AG04450 (cell line): ENCODE measurements at places on chromosomes 7 and 10. TPM values are rescaled to one million over a fixed set of nuclear protein-coding genes. Genes with fewer than 3 reads are reported as not detected.
A peak's percentile ranks its signal among the peaks of the same experiment; 100 is the strongest.

GRCh38 chr10:101044117-101044516 is 13.1 kb downstream of the SFXN3 start:
- DNase-seq = no peak

GRCh38 chr7:53491051-53491450 is 455.6 kb downstream of the POM121L12 start:
- no peak for DNase-seq

DNA sequence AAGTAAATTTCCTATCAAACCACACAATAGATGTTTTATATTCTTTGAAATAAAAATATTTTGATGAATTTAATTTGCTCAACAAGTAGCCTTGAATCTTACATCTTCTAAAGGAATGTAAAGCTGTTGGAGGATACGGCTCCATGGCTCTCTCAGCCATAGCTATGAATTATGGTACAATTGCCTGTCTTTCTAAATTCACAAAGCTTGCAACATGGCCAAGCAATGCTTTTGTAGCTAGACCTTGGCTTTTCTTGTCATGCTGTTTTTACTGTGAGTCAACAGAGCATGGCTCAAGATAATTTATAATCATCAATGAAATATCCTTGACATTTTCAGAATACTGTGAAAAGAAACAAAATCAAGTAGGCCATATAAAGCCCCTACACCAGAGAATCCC is 286.7 kb downstream of the CACNA2D1 start:
- DNase-seq = no peak

GRCh38 chr10:73854310-73854709 is 20.0 kb downstream of the CAMK2G start:
- no peak for DNase-seq

- DNase-seq = no peak
Observed at GRCh38 chr7:39098506-39098905, 120.8 kb downstream of the POU6F2 start.

- no peak for DNase-seq
Observed at GRCh38 chr10:117241541-117242462, 888 bp downstream of the SLC18A2 start.

- no peak for DNase-seq
Observed at GRCh38 chr10:62904281-62904875, 88.2 kb upstream of the EGR2 start.

GRCh38 chr10:61565819-61566560 is 96.7 kb upstream of the CABCOCO1 start:
- no peak for DNase-seq

DNA sequence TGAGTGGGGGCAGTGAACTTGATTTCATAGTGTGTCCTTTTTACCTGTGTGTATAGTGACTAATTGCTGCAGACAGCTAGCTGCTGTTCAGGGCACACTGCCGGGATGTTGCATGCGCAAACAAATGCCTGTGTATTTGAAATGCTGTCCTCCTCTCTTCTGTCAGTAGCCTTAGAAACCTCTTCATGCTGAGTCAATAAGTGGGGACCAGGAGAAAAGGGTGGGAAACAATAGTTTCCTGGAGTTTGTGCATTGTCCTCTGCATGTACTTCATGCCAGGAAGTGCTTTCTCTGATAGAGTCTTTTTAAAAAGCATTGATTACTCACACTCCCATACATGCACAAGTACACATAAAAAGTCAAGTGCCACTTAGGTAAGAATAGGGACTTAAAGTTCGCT is 1183.7 kb upstream of the CELF2 start:
- DNase-seq = no peak

DNA sequence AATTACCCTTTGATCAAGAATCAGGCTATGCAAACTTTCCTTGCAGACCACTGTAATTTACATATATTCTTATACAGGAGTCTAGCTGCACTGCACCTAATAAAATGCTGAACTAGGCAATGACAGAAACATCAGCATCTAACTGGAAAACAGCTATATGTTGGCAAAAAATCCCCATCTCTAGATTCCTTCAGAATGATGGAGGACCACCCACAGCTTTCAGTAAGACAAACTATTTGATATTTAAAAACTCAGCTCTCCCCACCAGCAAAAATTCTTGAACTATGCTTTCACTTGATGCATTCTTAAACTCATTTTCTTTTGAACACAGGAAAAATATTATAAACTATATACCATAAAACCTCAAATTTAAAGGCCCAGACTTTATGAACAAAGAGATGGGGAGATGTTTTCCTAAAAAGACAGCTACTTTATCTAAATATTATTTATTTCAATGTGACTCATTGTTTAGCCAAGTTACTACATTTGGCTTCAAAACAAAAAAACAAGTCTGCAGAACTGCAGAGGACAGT is 77.4 kb downstream of the SEMA3C start:
- no peak for DNase-seq

- no peak for DNase-seq
Observed at GRCh38 chr10:70879207-70879606, 9.2 kb downstream of the PCBD1 start.

GRCh38 chr10:69214666-69215131 is 5.4 kb upstream of the HKDC1 start:
- DNase-seq = no peak

- DNase-seq = no peak
Observed at GRCh38 chr7:95155965-95156364, 168.4 kb downstream of the PON1 start.

DNA sequence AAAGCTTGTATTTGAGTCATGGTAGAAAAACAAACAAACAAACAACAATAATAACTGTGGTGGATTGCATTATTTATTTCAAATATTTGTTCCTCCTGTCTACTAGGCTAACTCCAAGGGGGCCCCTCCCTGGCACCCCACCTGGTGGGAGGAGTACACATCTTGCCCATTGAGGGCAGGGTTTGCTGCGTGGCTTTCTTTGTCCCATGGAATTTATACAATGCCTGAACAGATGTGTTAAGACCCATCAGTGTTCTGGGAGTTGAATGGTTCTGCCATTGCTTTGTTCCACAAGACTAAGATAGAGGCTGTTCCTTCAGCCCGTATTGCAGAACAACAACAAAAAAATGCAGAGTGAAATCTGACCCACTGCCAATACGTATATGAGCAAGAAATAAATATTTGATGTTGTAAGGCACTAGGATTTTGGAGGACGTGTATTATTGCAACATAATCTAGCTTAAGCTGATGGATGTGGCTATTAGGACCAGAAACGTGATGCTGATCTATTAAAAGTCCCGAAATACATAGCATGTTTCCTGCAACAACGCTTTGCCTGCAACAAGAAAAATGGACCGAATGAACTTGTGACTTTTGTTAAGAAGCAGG is 119.1 kb upstream of the JCAD start:
- peak; percentile 79 for DNase-seq

DNA sequence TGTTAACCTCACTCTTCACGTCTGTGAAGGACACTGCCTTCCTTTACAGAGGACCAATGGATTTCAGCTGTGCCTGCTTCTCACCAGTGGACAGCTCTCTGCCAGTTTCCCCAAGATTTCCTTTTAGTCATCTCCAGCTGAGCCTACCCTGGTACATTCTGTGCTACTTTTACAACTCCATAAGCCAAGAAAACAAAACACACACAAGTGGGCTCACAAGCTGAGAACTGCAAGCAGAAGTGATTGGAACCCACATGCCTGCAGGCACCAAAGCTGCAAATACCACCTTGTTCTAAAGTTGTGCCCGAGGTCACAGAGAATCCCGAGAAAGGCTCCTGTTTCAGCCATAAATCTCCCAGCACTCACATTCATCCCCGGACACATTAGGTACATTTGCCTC is 636.8 kb downstream of the PHTF2 start:
- DNase-seq = no peak

DNA sequence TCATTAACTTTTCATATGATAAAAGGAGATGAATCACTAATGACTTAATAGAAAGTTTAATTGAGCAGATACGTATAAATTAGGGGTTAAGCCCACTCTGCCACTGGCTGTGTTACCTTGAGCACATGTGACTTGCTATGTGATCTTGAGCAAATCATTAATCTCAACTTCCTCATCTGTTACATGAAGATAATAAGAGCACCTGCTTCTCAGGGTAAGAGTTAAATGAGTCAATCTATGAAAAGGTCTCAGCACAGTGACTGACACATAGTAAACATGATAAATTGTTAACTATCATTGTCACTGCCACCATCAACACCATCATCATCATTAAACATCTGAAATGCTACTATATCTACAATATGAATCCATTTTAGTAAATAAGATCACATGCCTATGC is 110.8 kb downstream of the TPK1 start:
- DNase-seq = no peak

DNA sequence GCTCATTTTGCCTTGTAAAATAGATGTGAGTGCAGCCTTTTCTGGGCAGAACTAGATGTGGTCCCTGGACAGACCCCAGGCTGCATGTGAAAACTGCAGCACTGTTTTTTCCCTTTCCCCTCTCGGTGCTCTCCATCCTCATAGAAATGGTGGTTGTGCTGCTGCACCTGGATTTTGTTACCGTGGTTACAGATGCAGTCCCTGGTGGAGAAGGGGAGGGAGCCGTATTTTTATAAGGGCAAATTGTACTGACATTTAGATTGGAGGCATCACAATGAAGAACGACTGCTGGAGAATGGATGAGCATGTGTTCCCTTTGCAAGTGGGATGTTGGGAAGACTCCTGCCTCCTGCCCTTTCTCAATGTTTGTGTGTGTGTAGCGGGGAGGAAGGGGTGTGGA is 469.9 kb downstream of the CCSER2 start:
- no peak for DNase-seq

- no peak for DNase-seq
Observed at GRCh38 chr10:122756656-122757055, 57.0 kb upstream of the C10orf120 start.

UCMA gene
- not detected in 2 replicates for polyA plus RNA-seq

GIGYF1 gene
- polyA plus RNA-seq = 4.4 and 5.2 TPM in 2 replicates

WNT2 gene
- 24.4 and 27.0 TPM in 2 replicates for polyA plus RNA-seq

GIMAP5 gene
- polyA plus RNA-seq = not detected in 2 replicates

TMEM196 gene
- not detected in 2 replicates for polyA plus RNA-seq

HELLS gene
- polyA plus RNA-seq = 6.7 and 10.0 TPM in 2 replicates

SNX10 gene
- not detected in 2 replicates for polyA plus RNA-seq
